Activated naive CD4-positive, alpha-beta T cell treated with anti-CD3 and anti-CD28 coated beads, Interleukin-2, amount 50 U/mL, for 16 hours (primary cell): ENCODE measurements at places on chromosomes 3 and 15.

GRCh38 chr3:144708437-144708836, 736.8 kb downstream of the DIPK2A start:
- no peak for DNase-seq

- no peak for DNase-seq
These were observed 367.6 kb upstream of the NDN start for GRCh38 chr15:24054547-24055245.

DNA sequence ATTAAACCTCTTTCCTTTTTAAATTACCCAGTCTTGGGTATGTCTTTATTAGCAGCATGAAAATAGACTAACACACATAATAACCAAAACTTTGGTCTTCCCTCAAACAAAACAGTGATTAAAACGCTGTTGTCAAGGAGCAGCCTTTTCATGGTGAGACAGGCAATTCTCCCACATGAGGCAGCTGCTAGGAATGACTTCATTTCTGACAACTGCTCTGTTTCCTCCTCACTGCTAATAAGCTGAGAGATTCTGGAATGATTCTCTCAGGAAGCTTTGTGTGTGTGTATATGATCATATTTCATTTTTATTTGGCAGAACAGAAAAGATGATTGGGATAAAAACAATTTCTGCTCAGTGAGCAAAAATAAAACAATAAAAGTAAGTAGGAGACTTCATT, 580.6 kb upstream of the ADAMTS9 start:
- no peak for DNase-seq

- no peak for DNase-seq
These were observed 315.9 kb downstream of the FEZF2 start for GRCh38 chr3:62057339-62058047.

DNA sequence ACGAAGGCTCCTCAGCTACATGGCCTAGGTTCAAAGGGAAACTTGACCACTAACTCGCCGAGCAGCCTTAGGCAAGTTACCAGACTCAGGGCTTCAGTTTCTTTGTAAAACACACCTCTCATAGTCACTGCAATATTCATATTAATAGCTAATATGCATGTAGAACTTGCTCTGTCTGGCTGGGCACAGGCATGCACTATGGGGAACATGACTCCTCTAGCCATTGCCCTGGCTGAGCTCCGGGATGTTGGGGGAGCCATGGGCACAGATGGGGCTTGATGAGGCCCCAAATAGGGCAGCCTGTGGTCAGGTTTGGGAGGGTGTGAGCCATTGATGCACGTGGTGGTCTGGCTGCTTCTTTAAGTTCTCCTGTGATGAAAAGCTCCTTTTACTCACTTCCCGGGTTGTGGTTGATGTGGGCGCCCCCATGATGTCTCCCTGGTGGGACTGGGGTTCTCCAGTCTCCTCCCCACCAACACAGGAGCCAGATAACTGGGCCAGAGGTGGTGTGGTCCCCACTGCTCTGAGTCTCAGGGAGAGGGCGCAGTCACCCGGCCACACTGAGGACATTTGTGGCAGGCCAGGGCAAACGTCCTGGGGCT, 29.4 kb upstream of the DUSP7 start:
- DNase-seq: no peak

DNA sequence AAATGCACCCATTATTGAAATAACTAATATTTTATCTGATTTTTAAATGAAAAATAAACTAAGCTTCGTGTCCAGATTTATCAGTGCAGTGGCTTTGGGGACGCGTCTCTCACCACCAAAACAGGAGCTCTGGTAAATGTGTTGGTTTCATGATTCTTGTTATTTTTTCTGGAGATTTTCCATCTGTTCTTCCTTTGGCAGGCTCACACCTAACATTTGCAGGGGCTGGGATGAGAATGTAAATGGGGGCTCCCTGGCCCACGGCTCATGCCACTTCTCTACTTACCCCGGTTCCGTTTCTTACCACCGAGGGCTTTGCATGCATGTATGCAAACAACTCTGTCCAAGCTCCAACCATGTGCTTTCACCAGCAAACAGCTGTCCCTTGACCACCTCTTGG, 30.9 kb upstream of the CA12 start:
- no peak for DNase-seq

DNA sequence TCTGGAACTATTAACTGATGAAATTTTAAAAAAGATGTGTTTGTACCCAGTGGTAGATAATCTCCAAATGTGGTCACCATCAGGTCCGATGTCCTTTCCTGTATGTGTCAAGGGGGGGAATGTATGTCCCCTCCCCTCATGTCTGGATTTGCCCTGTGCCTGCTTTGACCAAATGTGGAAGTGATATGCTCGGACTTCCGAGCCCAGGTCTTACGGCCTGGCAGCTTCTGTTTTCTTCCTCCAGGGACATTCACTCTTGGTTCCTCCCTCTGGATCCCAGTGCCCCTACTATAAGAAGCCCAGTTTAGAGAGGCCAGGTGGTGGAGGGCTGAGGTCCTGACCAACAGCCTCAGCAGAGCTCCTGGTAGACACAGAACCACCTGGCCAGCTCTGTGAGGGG, 75.5 kb downstream of the CCR1 start:
- no peak for DNase-seq
